Umbilical cord (tissue), 2 donors: ENCODE measurements at places on chromosomes 16 and 17.

DNA sequence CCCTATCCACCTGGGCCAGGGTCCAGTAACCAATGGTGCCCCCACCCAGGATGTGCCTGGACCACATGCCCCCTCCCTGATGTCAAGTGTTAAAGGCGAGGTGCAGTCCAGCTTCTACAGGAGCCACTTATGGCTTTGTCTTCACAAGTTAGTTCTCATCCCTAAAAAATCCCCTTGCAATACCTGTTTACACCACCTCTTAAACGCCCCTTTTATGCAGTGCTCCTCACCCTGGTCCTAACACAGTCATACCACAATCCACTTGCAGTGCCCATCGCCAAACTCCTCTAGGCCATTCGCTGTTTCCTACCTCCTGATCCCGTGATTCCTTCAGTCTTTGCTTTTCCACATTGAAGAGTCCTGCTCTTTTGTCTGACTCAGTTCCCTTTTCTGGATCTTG, 7.1 kb downstream of the GLYR1 start:
- DNase-seq: no peak

DNA sequence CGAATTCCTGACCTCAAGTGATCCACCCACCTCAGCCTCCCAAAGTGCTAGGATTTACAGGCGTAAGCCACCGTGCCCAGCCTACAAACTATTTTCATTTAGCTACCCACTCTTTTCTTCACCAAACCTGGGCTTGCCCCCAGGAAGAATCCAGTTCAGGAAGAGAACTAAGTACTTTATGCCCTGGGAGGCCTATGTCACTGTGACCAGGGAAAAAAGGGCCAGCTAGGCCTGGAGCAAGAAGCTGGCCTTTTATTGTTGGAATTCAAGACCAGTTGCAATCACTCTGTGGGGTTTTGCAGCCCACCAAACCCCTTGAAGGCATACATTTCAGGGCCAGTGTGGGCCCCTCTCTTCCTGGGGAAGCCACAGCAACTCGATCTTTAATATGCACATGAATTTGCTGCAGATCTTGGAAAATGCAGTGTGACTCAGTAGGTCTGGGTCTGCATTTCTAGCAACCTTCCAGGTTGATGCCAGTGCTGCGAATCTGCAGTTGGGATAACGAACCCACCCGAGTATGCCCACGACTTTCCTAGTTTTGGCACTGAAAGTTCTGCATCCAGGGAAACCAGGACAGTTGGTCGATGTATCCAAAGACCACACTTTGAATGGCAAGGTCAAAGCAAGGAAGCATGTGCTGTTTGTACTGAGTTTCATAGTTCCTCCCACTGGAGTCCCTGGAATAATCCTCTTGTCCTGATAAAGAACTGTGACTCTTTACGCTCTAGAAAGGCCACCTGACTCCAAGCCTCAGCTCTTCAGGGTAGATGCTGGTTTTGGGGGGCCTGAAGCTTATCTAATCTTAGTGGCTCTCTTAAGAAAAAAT, 7.2 kb upstream of the MRPS23 start:
- DNase-seq: no peak

DNA sequence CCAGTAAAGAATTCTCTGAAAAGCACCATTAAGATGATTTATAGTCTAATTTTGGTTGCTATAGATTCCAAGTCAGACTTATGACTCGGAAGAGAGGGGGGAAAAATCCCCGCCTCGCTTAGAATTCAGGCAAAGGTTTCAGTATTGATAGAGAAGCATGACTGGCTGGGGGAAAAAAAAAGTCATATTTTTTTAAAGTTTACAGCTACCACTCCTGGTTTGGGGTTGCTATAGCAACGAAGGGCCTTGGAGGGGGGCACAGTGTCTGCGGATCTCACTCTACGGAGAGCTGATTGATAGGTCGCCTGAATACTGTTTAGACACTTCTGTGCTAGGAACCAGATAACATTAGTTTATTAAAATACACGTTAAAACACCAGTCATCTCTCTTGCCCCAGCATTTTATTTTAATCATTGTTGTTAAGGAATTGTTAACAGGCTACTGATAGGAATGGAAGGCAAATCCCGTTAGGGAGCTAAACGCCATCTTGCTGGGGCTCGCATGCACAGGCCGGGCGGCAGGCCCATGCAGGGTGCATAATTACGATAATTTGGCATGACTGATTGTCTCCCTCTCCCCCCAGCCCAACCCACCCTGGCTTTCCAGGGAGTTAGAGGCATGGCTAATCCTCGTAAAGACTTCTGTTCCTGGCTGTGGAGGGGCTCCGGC, 380.0 kb upstream of the XYLT1 start:
- DNase-seq: no peak

DNA sequence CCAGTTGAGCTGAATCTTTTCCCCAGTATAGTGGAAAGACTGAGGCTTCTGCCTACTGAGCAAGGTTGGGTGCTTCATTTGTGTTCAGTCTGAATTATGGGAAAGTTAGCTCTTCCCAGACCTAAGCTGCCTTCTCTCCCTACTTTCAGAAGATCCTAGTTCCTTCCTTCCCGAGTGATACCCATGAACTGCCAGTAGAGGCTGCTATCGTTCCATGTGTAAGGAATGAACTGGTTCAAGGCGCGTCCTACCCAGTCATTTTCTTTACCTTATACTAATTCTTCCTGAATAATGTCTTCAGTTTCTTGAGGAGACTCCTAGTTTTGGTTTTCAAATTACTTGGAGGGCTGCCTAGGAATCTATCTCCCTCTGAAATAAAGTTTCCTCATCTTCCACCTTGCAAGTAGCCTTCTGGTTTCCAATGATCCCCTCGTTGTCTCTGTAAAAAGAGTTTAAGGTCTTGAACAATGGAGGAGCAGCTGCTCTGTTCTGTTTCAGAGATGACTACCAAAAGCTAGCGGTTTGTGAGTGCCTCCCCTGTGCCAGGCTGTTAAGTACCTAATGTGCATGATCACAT, 934 bp upstream of the AOC2 start:
- DNase-seq: peak; percentile 71

DNA sequence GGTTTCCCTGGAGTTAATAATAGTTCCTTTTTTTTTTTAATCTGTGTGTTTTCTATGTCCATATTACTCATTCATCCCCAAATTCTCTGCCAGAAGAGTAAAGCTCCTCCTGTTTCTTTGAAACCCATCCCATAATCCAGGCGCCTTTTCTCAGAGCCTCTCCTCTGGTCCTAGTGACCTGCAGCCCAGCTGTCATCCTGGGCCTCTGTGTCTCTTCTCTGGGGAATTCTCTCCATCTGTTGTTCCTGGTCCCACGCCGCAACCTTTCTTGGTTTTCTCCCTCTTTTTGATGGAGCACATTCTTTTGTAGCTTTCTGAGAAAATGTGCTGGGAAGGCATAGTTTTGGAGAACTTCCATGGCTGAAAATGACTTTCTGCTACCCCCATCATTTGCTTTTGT, 10.2 kb downstream of the KATNB1 start:
- no peak for DNase-seq

- DNase-seq: peak; percentile 94
These were observed 55.2 kb downstream of the NKD1 start for GRCh38 chr16:50603206-50604064.

GRCh38 chr16:60642956-60643355, 1393.3 kb downstream of the CDH8 start:
- no peak for DNase-seq

GRCh38 chr16:24534620-24535019, 4.7 kb upstream of the RBBP6 start:
- peak; percentile 67 for DNase-seq

DNA sequence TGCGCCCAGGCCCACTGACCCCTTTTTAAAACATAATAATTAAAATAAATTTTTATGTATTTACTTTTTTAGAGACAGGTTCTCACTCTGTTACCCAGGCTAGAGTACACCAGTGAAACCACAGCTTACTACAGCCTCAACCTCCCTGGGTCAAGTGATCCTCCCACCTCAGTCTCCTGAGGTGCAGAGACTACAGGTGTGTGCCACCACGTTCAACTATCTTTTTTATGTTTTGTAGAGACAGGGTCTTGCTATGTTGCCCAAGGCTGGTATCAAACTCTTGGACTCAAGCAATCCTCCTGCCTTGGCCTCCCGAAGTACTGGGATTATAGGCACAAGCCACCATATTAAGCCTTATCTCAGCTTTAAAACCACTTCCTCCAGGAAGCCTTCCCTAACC, 56.1 kb upstream of the BCAR1 start:
- DNase-seq: no peak

DNA sequence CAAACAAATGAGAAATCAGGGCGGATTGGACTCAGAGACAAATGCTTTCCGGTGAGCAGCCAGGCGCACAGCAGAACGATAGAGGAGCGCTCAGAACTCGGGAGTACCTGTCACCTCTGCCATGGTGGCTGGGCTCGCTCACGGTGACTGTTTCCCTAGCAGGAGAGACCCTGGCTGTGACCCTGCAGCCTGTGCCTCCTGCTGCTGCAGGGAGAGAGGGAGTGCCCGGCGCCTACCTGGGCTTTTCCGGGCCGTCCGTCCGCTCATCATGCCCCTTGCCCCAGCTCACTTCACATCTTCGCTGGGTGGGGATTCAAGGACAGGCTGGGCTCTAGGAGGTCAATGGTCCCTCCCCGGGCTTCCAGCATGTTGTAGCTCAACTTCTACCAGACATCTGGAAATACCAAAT, 14.1 kb upstream of the DNAH17 start:
- peak; percentile 13 for DNase-seq

- DNase-seq: peak; percentile 30
These were observed 22.7 kb downstream of the PEMT start for GRCh38 chr17:17568772-17569195.

GRCh38 chr17:69411766-69412165, 2.7 kb upstream of the MAP2K6 start:
- no peak for DNase-seq

DNA sequence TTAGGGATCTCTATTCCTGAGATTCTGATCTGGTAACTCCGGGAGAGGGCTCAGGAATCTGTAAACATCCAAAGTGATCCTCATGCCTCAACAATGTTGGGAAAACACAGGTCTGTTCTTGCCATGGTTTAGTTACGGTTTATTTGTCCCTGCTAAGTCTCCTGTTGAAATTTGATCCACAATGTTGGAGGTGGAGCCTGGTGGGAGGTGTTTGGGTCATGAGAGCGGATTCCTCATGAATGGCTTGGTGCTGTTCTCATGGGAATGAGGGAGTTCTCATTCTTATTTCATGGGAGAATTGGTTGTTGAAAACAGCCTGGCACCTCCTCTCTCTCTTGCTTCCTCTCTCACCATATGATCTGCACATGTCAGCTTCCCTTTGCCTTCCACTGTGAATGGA, 608.6 kb upstream of the GOT2 start:
- no peak for DNase-seq

GRCh38 chr17:59406808-59407381, 75.4 kb downstream of the YPEL2 start:
- peak; percentile 76 for DNase-seq

DNA sequence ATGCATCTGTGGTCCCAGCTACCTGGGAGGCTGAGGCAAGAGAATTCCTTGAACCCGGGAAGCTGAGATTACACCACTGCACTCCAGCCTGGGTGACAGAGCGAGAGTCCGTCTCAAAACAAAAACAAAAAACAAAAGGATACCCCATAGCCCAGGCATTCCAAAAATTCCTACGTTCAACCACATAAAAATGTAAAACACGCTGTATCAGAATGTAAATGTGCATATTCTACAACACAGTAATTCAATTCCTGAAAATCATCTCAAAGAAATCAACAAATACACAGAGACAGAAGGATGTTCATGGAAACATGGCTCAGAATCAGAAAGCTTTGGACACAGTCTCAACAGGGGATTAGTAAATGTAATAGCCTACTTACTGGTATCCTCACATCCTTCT, 33.0 kb downstream of the COG7 start:
- no peak for DNase-seq

GRCh38 chr17:51595826-51596398, 335.6 kb downstream of the UTP18 start:
- DNase-seq: peak; percentile 6

GRCh38 chr16:23485841-23486240, 24.5 kb downstream of the GGA2 start:
- no peak for DNase-seq

DNA sequence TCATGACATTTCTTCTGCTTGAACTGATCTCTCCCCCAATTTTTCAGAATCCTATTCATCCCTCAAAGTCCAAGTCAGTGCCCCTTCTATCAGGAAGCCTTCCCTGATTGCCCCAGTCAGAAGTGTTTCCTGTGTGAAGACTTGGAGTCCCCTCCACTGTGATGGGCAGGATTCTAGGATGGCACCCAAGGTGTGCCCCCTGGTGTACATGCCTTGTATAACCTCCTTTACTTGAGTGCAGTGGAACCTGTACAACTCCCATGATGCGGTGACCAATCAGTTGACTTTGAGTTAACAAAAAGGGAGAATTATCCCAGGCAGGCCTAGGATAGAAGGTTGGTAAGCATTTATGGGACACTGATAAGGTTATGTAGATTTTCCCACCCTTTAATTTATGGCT, 23.4 kb downstream of the MYH13 start:
- no peak for DNase-seq

DNA sequence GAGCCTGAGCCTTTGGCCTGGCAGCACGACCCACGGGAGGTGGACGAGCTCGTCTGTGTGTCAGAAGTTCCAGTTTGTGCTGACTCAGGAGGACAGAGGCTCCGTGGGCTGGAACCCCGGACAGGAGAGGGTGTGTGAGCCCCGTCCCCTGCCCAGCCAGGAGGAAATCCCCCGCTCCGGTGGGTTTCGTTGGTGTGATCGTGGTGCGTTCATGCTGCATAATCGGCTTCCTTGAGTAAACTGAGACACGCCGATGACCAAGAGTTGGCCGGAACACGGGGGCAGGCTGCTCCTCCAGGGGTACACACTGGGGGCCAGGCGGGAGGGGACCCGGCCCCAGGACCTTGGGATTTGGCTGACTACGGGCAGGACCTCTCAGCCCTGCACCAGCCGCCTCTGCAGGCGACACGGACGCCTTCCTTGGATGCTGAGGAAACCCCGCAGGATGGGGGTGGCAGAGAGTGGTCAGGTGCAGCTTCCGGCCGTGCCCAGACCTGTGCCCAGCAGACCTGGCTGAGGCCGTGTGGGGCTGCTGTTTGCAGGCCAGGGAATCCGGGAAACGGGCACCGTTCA, 8.5 kb downstream of the METRNL start:
- no peak for DNase-seq

- no peak for DNase-seq
These were observed 35.1 kb upstream of the IL21R start for GRCh38 chr16:27366687-27367460.
